ENCODE measurements at places on chromosomes 12 and 14.
A peak's percentile ranks its signal among the peaks of the same experiment; 100 is the strongest.

- DNase-seq = no peak
Measured at GRCh38 chr12:24898606-24899005, 50.3 kb downstream of the BCAT1 start.

GRCh38 chr12:81758421-81759189, 545 bp downstream of the PPFIA2 start:
- no peak for DNase-seq

- DNase-seq = no peak
Measured at GRCh38 chr12:2892246-2892645, 1.6 kb downstream of the TULP3 start.

- no peak for DNase-seq
Measured at GRCh38 chr12:67645126-67645525, 3.4 kb upstream of the DYRK2 start.

- DNase-seq = no peak
Measured at GRCh38 chr12:120346681-120347080, 19.1 kb upstream of the PLA2G1B start.

- DNase-seq = no peak
Measured at GRCh38 chr12:90399357-90399756, 555.6 kb downstream of the CCER1 start.

DNA sequence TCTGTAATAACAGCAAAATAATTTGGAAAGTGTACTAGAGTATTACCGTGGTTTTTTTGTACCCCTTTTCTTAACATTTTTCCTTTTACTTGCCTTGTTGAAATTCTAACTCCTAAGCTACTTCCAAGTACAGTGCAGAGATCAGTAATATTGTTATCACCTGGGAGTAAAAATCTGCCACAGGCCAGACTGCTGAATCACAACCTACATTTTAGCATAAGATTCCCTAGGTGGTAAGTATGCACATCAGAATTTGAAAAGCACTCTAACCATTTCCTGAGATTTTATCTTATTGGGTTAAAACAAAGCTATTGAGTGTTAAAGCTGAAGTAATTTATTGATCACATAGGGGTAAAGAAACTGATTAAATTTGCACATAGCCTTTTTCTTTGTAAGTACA, 55.2 kb upstream of the KCNH3 start:
- no peak for DNase-seq

DNA sequence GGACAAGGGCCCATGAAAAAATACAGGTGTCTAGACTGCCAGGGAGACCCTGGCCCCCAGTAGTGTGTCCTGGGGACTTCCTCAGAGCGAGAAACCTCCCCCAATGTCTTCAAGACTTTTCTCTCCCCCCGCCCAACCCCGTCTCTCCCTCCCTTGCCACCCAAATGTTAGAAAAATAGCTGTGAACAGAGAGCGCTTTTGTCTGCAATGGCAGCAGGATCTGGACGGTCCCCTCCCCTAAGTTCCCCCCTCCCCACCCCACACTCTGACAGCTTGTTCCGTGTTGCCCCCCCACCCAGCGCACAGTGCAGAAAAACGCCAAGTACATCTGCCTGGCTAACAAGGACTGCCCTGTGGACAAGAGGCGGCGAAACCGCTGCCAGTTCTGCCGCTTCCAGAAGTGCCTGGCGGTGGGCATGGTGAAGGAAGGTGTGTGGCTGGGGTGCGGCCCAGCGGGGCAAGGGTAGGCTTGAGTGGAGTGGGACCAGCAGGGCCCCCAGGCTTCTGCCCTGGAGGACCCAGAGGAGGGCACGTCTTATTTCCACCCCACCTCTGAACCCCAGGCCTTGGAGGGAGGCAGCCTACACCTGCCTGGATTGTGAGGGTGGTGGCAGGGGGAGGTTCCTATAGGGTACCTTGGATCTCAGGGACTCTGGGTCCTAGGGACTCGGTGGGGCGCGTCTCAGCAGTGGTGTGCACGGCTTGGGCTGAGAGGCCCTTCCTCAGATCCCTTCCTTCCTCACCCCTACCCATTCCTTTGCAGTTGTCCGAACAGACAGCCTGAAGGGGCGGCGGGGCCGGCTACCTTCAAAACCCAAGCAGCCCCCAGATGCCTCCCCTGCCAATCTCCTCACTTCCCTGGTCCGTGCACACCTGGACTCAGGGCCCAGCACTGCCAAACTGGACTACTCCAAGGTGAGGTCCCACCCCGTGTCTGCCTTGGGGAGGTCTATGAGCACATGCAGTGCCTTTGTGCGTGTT, 4.8 kb downstream of the NR4A1 start:
- DNase-seq = no peak

- no peak for DNase-seq
Measured at GRCh38 chr12:70748809-70749208, 111.6 kb upstream of the PTPRB start.

DNA sequence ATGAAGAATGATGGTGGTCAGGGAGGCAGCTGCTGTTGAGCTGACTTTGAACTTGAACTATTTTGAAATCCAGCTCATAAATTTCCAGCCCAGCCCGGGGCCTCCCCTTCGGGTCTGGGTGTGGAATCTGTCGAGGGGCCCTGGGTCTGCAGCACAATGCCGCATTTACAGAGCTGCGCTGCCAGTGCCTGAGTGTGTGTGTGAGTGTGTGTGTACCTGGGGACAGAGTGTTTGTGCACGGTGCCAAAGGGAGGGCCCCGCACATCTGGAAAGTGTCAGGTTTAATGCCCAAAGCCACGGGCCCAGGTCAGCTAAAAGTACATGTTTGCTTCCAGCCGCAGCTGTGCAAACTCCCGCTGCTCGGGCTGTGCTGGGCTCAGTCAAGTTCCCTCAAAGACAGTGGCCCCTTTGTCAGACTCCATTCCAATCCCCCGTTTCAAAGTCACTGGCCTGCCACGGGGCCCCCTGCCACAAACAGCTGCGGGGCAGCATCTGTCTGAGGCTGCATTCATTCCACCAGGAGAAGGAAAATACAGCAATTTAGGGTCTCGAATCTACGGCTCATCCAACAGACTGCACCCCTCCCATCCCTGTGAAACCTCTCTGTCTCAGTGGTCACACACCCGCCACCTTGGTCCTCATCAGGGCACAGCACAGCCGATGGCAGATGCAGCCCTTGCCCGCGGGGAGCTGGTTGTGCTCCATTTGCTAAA, 16.3 kb upstream of the RFLNA start:
- DNase-seq = no peak

- DNase-seq = peak; percentile 62
Measured at GRCh38 chr12:46153268-46153872, 115.5 kb downstream of the SLC38A1 start.

DNA sequence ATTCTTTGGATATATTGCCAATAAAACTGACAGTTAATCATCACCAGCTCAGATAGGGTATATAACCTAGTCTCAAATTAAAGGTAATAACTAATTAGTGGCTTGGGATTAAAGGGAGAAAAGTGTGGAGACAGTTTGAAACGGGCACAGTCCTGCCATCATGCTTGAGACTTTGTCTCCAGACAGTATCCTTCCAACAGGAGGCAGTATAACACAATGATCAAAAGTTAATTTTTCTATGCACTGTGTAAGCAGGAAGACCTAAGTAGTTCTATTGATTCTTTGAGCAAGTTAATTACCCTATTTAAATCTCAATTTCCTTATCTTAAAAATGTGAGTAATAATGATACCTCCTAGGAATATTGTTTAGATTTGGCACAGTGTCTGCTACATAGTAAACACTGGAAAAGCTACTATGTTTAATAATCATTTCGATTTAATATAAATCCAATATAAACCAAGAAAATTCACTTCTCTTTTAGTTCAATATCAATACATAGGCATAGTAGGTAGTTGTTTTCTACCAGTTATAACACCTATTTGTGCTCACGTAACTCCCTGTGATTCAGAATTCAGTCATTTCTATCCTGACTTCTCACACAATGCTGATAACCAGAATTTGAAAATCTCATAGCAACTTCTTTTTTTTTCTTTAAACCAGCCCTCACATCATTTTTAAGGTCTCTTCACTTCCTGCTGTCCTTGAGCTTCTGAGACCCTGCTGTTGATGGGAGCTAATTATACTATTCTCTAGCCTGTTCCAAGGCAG, 53.7 kb downstream of the GALNT4 start:
- peak; percentile 86 for DNase-seq

GRCh38 chr14:75725481-75725880, 64.4 kb downstream of the TTLL5 start:
- DNase-seq = no peak

GRCh38 chr14:90698379-90698869, 117.8 kb downstream of the TTC7B start:
- no peak for DNase-seq

DNA sequence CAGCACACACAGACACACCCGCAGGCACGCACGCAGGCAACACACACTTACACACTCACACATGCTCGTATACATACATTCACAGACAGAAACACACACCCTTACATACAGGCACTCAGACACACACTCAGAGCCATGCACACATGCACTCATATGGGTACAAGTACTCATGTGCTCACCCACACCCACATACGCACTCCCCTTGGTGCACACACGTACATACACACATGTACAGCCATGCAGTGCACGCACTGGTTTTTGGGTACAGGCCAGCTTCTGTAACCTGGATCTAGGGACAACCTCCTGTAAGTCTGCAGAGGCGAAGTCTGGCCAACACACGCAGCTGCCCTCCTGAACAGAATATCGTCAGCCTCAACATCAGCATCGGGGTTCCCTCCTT, 221.3 kb upstream of the RTL1 start:
- DNase-seq = no peak

Data from OCI-M1 (cell line).